ENCODE measurements at places on chromosomes 16 and 17.

GRCh38 chr17:66783656-66784381 lies 51.1 kb upstream of the CACNG5 start:
- no peak for DNase-seq

- DNase-seq, result no peak
Observed at GRCh38 chr16:19093631-19094541, 19.9 kb upstream of the ITPRIPL2 start.

GRCh38 chr16:11447836-11448235 lies 102.6 kb downstream of the RMI2 start:
- DNase-seq, result no peak

DNA sequence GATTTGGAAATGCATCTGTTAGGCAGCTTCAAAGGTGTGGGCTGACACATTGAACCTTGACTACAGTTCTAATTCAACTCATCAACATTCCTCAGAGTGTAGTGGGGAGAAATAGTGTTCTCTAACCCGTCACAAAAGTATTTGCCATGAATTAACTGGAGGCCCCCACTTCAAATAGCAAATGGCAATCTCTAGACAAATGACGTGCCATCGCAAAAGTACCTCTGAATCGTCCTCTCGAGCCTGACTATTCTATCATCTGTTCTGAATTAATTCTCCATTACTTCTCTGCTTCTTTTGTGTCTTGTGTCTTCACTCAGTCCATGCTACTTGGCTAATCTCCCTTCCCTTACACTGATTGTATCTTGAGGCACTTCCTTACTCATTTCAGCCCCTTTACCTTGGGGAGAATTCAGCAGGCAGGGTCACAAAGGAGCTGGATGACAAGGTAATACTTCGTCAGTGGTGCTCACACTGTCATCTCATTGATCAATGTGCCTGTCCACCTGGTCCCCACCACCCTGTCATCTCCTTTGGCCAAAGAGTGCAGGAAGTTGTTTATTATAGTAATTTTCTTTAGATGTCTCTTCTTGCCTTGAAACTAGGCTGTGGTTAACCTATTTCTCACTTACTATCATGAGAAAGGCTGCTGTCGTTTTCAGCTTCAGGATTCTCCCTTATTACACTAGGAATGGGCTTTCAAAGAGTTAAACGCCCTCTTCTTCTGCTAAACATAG lies 108.4 kb downstream of the SYCE1L start:
- DNase-seq, result no peak

- no peak for DNase-seq
Observed at GRCh38 chr17:81317961-81318605, 23.0 kb upstream of the SLC38A10 start.

DNA sequence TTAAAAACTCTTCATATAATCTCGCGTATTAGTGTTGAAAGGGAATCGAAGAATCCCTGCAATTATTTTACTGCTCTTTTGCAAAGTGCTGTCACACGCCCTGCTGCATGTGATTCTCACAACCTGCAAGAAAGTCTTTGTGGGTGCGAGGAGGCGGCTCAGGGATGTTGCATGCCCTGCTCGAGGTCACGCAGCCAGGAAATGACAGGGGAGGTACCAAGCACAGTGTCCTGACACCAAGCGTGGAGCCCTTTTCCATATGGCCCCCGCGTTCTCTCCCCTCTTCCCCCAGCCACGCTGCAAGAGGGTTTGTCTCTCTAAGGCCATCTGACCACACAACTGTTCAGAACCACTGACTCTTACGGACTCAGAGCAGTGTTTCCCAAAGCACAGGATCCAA lies 37.6 kb downstream of the OR3A1 start:
- DNase-seq, result no peak

DNA sequence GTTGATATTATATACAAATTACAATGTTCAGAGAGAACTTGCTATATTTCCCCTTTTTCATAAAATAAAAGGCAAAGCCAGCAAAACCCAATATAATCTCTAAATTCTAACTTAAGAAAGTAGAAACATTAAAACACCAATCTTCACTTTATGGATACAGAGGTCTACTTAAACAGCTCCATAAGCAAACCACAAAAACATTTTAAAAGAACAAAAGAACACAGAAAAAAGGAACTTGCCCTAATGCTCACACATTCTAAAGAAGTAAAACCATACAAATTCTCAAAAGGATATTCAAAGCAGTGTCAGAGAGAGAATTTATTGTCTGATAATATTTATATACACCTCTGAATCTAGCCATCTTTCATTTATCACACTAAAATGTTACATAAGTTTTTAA lies 606 bp downstream of the ABCA10 start:
- DNase-seq, result no peak

- no peak for DNase-seq
Observed at GRCh38 chr17:67365738-67366192, 612 bp downstream of the PSMD12 start.

DNA sequence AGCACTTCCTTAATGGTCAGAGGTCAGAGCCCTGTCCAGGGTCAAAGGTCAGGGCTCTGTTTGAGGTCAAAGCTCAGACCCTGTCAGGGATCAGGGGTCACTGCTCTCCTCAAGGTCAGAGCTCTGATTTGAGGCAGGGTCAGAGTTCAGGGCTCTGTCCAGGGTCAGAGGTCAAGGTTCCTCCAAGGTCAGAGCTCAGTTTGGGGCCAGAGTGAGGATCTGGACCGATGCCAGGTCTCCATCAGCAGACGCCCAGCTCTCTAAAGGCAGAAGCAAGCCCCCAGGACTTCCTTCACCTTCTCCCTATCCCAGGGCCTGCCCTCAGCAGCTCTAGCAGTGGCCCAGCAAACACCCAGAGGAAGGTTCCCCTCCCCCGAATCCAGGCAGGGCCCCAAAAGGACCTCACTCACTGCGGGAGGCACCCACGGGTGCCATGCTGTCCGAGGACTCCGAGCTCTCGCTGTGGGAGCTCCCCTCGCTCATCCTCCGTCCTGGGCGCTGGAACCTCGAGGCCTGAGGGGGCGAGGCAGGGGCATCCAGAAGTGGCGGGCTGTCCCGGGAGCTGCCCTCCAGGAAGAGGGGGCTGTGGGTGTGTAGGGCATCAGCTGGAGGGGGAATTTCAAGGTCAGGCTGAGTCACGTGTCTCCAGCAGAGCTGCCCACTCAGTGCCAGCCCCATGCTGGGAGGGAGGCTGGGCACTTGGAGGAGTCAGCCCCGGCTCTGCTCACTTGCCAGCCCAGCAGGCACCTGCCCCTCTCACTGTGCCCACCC lies 26.7 kb downstream of the PIMREG start:
- DNase-seq, result no peak

GRCh38 chr16:85491058-85491771 lies 121.9 kb upstream of the GSE1 start:
- peak; percentile 4 for DNase-seq

DNA sequence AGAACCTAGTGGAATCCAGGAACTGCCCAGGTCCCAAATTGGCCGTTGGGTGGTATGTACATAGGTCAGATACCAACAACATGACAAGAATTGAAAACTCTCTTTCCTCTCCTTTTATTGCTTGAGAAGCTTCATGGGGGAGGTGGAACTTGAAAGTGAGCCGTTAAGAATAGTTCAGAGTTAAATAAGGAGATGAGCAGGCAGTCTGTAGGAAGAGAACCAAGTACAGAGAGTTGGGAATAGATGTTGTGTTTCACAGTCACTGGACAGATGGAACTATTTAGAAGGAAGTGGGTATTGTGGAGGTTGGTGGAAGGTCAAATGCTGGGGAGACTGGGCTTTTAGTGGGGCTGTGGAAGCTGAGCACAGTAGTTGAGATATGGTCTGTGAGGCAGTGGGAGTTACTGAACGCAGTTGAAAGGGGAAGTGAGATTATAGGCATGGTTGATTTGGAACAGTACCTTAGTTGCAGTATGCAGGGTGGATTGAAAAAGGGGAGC lies 26.4 kb downstream of the ARHGAP44 start:
- no peak for DNase-seq

DNA sequence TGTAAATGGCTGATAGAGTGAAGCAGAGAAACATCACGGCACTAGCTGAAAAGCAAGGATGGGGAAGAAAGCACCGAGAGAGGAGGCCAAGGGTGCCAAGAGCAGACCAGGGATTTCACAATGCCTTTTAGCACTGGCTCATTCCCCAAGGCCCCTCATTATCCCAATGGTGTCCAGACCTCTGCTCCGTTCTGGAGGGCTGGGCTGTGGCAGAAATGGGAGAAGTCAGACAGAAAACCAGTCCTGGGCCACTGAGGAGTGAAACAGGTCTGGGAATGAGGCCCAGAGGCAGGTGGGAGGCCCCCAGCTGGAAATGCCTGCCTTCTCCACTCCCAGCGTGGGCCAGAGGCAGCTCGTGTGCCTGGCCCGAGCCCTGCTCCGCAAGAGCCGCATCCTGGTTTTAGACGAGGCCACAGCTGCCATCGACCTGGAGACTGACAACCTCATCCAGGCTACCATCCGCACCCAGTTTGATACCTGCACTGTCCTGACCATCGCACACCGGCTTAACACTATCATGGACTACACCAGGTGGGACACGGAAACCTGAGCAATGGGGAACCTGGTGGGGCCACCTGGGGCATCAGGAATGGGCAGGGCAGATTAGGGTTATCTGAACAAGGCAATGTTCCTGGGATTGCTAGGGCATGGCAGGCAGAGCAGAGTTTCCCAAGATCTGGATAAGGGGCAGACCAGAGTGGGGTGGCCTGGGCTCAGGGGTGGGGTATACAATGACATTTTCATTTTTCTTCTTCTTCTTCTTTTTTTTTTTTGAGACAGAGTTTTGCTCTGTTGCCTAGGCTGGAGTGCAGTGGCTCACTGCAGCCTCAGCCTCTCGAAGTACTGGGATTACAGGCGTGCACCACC lies 20.3 kb downstream of the ANKRD40 start:
- no peak for DNase-seq

- DNase-seq, result no peak
Observed at GRCh38 chr17:45409659-45410076, 23.0 kb downstream of the ARHGAP27 start.

GRCh38 chr17:67619555-67619954 lies 98.2 kb upstream of the NOL11 start:
- DNase-seq, result no peak

DNA sequence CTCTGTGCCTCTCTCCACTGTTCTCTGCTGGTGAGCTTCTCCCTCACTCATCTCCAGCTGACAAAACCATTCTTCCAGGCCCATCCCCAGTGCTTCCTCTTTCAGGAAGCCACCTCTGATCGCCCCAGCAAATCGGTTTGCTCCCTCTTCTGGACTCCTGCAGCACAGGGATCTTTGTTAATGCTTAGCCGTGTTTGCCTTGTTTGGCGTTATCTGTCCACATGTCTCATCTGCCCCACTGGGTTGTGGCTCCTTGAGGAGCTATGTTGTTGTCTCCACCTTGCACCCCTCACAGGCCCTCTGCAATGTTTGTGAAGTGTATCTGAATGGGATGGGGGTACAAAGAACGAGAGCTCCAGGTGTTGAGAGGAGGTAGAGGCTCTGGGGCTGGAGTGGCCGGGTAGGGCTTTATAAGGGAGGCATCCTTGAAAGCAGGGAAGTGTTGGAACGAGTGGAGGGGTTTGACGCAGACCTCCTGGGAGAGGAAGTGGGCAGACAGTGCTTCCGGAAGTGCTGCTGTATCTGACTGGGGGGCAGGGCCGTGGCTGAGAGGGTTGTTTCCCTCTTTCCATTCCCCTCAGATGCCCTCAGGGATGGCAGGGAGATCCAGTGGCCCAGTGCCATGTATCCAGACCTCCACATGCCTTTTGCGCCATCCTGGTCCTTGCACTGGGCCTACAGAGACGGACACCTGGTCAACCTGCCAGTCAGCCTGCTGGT lies 27.8 kb downstream of the CASKIN2 start:
- peak; percentile 25 for DNase-seq

DNA sequence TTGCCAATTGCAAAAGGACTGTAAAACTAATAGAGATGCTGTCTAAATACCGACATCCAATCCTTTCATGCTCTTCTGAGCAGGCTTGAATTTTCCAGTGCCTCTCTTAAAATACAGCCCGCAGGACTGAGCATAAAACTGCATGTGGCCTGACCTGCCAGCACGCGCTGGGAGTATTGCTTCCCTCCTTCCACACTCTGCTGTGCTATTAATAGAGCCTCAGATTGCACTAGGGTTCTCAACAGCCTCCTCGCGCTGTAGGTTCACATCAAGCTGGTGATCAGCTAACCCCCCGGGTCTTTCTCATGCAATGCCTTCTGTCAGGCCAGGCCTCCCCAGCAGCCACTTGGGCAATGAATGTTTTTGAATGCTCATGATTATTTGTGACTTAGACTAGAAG lies 14.2 kb upstream of the MSI2 start:
- no peak for DNase-seq

DNA sequence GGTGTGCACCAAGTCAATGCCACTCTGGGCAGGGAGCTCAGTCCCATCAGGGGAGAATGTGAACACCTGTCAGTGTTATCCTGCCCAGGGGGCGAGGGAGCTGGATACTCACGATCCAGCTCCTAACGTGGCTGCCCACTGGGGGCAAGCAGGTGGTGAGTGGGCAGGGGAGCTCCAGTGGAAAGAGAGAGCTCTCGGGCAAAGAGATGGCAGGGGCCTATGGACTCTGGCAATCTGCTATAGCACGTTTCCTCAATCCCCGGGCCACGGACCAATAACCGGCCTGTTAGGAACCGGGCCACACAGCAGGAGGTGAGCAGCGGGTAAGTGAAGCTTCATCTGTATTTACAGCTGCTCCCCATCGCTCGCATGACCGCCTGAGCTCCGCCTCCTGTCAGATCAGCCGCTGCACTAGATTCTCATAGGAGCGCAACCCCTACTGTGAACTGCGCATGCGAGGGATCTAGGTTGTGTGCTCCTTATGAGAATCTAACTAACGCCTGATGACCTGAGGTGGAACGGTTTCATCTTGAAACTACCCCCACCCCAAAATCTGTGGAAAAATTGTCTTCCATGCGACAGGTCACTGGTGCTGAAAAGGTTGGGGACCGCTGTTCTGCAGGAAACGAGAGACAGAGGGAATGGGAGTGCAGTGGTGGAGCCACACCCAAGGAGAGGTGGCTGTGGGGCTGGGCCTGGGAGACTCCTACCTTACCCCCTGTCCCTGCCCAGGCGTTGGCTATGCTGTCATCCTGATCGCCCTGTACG lies 15.6 kb downstream of the SLC6A2 start:
- no peak for DNase-seq

DNA sequence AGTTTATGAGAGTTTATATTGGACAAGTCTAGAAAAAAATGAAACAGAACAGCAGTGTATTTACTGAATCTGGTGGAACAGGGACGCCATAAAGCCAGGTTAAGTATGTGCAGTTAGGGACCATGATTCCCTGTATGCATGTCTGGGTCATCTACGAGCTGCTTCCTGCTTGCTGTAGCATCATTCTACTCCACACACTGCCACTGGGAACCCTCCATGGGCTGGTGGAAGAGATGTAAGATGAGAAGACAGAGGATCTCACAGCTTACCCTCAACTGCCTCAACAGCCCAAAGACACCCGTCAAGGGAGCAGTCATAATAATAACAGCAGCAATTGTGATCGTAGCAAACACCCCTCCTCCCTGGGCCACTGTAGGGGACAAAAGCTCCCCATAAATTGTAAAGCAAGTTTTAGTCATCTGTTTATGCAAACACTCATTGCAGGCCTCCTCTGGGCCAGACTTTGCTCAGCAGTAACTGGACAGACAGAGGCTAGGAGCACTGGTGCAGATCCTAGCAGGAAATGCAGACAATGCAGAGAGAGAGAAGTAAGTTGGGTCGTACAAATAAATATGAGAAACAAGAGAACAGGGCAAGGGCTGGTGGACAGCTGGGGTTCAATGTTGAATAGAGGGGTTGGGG lies 188.0 kb downstream of the SOX9 start:
- no peak for DNase-seq

GRCh38 chr16:16021020-16021419 lies 71.6 kb downstream of the ABCC1 start:
- no peak for DNase-seq
